ENCODE measurements at places on chromosomes 7 and 10.

- no peak for DNase-seq
Measured at GRCh38 chr7:50662041-50662694, 97.0 kb upstream of the DDC start.

DNA sequence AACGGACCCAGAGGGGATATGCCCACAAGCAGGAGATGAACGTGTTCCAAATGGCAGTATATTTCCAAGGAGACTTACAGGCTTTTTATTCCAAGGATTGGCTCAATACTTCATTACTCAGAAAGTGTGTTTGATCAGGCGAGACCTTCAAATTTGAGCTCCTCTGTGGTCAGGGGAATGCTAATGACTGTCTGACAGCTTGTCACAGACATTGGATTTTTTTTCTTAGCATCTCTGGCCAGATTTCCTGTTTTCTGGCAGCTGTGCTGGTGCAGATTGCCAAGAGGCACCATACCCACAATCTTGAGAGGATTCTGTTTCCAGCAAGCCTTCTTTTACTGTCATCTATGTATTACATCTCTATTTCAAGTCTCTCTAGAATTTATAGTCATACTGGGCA, 93.8 kb downstream of the C1GALT1 start:
- DNase-seq, result peak; percentile 10

- DNase-seq, result no peak
Measured at GRCh38 chr7:50309721-50310120, 5.2 kb downstream of the IKZF1 start.

- DNase-seq, result no peak
Measured at GRCh38 chr7:103101543-103101942, 26.6 kb downstream of the ARMC10 start.

DNA sequence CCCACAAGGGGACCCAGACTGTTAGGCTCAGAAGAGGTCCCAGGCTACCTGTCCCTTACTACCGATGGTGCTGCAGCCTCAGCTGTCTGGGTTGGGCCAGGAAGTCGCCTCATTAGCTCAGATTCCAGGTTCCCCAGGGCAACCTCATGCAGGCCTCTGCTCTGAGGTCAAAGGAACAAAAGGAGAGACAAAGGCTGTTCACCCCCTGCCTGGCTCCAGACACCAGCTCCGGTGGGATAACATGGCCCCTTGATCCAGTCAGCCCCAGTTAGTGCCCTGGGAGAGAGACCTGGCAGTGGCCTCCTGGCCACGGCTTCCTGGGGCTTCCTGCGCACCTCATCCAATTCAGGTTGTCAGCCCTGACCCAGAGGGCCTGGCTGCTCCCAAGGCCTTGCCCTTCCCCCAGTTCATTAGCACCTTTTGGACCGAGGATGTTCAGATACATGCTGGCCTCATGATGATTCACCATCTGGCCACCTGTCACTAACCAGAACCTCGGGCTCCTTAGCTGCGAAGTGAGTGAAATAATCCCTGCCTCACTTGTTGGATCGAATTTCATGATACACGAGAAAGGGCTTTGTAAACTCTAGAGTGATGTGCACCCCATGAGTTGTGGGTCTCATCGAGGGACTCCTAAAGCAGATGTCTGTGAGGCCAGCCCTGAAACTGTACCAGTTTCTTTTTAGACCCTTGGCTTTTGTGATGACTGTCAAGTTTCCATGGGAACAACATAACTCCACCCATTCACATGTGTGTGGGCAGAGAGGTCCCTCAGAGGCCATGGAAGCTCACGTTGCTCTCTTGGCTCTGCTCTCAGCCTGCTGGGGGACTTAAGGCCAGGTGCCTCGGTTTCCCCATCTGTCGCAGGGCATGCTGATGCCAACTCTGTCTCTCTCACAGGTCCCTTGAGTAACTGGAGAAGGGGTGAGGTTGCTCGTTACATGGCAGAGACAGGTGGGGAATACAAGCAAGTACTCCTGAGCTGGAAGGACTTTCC, 79.5 kb upstream of the PCBD1 start:
- peak; percentile 43 for DNase-seq

DNA sequence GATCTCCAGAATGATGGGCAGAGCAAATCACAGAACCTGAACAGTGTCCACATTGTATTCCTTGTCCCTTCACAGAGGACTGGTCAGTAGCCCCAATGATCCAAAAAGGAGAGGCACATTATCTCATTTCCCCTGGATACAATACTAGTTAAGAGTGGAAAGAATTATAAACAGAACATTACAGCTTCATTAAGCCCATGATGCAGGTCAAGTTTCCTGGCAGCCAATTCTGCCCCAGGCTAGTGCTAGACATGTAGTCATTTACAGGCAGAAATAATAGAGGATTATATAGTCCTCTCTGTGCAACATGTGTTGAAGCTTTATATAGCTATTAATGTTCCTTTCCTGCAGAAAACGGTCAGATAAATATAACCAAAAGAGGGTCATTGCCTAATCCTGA, 124.3 kb upstream of the WNT16 start:
- no peak for DNase-seq

DNA sequence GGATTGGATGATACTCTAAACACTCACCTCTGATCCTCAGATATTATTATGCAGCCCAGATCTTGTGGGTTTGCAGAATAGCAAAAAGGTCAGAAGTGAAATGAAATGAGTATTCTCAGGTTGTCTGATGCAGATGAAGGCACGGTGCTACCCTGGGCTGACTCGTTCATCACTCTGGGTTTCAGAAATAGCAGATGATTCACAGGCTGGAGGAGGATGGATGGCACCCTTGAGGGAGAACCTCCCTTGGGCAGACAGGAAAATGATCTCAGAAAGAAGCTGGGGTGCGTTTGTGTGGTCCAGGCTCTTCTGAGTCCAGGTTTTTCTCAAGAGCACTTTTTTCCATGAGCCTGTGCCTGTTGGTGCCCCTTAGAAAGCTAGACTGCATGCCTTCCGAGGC, 515.8 kb upstream of the MKI67 start:
- no peak for DNase-seq

DNA sequence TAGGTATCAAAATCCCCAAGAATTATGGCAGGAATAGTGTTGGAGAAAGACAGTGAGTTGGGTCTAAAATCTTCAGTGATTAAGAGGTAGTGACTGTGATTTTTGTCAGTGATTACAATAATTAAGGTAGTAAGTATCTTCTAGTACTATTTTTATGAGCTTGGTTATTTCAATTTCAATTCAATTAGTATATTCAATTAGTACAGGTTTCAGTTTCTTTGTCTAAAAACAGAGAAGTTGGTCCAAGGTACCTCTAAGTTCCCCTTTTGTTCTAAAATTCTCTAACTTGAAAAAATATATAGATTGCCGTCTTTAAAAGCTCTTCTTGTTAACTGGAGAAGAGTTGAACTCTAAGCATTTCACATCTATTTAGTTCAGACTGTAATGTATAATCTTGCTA, 82.9 kb downstream of the OTUD1 start:
- no peak for DNase-seq

GRCh38 chr7:80773787-80774508, 135.5 kb downstream of the CD36 start:
- no peak for DNase-seq

GRCh38 chr7:140923358-140924006, 1.2 kb downstream of the BRAF start:
- peak; percentile 66 for DNase-seq

DNA sequence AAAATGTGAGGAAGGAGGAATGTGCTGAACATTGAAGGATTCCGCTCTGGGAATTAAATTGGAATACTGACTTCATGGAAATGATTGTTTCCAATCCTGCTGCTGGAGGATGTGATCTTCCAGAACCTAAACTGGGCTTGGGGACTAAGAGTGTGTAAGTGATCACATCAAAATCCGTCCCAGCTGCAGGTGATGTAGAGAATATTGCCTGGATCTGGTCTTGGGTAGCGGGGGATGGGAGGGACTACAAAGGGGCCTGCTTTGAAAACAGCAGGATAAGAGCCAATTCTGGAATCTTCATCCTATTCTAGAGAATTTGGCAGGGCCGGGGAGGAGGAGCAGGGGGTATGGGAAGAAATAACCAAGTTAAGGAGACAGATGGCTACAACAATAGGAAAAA, 552.2 kb upstream of the FZD8 start:
- no peak for DNase-seq

DNA sequence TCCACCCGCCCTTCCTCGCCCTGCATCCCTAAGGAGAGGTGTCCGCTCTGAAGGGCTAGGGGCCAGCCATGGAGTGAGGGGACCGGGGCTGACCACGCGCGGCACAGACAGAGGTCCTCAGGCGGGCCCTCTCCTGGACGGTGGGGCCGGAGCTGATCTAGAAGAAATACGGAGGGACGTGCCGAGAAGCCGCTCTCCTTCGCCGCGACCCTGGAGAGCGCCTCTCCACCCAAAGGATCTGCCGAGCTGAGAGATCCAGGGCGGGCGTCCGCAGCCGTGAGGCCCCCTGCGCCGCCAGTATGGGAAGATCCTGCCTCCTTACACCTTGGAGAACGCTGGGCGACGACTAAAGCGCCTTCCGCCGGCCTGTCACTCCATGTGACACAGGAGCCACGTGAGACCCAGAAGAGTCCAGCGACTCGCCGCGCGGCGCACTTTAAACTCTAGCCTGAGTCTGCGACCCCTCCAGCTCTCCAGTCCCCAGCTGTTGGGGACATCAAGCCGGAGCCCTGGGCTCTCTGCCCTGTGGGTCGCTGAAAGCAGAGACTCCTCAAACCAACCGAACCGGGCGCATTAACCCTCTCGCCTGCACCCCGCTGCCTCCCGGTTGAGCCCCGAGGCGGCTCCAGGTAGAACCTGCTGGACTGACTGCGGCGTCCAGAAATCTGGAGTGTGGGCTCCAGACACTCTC, 1.5 kb upstream of the SFMBT2 start:
- DNase-seq, result peak; percentile 72

DNA sequence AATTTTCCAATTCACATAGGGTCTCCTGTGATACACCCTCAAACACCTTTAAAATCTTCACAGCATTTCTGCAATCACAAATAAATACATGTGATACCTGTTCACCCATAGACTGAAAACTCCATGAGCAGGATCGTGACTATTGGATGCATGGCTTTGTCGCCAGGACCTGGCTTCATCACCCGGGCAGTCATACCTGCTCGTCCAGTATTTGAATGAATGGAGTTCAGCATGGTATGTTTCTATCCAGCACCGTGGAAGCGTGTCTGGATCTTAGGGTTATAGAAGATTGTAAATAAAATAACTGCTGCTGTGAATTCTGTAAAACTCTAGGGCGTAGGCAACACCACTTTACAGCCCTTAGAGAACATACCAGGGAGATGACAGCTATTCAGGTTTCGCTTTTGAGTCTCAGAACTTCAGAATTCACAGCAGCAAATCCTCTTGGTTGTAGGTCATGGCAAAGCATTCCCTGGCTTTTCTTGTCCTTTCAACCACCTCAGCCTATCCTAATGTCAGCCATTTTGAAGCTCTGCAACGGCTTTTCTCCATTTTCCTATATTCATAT, 47.4 kb upstream of the USP6NL start:
- DNase-seq, result no peak

DNA sequence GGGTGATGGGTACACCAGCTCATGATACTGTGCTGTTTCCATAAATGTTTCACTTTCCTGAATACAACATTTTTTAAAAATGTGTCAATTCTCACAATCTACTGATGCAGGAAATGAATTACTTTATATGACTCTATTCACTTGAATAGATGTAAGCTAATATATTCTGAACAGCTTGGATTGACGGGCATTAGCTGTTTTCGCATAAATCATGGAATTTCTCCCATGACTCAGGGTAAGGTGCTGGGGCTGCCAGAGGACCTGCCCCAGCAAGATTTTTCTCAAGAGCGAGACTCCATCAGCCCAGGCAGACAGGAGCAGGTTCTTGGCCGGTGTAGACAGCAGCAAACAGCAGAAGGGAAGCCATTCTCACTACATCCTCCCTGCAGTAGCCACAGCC, 107.1 kb downstream of the PFKFB3 start:
- DNase-seq, result no peak

GRCh38 chr10:101466016-101466912, 112.3 kb downstream of the BTRC start:
- no peak for DNase-seq

- no peak for DNase-seq
Measured at GRCh38 chr7:158240801-158241200, 346.8 kb downstream of the PTPRN2 start.

DNA sequence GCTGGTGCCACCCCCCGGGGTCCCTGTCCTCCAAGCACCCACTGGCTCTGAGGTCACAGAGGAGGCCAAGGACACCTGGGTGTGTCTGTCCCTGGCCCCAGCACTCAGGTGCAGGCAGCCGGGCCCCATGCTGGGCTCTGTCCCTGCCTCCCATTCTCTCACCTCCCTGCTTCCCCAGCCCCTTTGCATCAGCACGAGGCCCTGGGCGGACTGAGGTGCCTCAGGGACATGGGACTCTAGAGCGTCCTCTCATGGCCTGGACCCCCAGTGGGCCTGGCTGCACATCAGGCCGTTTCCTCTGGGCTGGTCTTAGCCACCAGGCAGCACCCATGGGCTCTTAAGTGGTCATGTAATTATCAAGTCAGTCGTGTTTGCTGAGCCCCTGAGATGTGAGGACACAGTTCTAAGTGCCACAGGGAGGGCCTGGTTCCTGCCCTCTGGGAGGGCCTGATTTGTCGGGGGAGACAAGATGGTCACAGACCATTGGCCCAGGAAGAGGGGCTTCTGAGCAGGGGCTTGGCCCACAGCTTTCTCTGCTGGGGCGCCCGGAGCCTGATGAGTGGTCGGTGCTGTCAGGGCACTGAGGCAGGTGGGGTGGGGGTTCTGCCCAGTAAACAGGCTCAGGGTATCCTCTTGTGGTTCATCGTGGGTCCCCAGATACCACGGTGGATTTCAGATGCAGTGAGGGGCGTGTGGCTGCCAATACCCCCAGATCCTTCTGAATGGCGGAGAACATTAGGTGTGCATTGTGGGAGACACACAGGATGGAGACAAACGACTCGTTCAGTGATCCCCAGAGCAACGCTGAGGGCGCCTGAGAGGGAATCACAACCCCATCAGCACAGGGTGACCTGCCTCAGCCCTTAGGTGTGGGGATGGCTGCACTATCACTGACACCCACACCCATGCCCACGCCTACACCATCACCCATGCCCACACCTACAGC, 152.5 kb downstream of the WDR37 start:
- DNase-seq, result no peak

DNA sequence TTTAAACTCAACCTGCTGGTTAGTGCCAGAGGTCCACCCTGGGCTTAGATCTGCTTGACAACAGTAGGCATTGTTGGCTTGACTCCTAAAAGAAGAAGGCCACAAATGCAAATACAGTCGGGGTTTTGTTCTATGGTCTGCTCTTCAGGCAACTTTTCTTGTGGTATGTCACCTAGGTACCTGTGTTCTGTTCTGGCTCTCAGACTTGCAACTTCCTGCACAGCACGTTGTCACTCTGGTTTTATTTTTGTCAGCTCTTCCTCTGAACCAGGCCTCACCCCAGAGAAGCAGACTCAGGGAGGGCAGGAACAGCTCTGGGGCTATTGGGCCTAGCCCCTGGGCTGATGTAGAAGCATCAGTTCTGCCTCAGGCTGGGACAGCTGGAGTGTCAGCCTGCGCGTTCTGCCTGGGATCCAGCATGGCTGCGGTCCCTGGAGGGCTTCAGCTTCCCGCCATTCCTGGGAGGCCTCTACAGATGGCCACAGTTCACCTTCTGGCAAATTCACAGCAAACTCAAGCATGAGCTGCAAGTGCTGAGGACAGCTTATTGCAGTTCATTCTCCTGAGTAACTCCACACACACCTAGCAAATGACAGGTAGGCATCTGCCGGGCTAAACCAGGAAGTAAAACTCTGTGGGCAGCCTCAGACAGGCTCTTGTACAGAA, 11.0 kb upstream of the PDCD4 start:
- no peak for DNase-seq

GRCh38 chr10:29878492-29878891, 180.9 kb downstream of the JCAD start:
- DNase-seq, result no peak

Data from spinal cord (tissue), 10 donors.